ENCODE measurements at places on chromosomes 16 and 17.
A peak's percentile ranks its signal among the peaks of the same experiment; 100 is the strongest.

- peak; percentile 5 for DNase-seq
Measured at GRCh38 chr17:48456589-48456988, 26.6 kb upstream of the SKAP1 start.

DNA sequence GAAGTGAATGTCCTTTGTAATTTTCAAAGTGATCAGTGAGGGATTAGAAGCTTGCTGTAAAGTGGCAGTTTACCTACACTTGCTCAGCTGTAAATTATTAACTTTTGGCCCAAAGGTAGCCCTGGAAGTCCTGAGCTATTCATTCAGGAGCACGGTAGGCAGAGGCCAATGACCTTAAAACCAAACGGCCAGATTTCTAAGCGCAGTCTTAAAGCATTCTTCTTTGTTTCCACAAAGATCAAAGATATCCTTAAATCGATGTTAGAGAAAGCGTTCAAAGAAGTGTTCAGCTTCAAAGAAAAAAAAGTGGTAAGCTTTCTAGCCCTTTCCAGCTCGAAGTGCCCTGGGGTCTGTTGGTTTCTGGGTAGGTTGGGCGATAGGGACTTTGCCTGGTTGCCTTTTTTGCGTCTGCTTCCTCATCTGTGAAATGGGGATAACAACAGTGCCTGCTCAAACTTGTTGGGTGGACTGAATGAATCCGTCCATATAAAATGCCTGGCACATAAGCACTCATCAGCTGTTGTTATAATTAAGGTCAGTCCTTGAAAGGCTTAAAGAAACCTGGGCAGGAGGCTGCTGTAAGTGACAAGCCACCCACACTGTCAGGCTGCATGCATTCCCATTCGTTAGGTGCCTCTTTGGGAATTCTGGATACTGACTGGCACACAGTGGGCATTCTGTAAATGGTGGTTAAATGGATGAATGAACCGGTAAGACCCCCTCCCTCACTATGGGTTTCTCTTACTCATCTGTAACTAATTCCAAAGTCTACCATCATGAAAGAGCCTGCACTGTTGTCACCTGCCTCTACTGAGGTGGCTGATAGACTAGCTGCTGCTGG, 113.2 kb downstream of the PRKCA start:
- no peak for DNase-seq

GRCh38 chr17:8837563-8838075, 29.9 kb downstream of the PIK3R6 start:
- peak; percentile 6 for DNase-seq

DNA sequence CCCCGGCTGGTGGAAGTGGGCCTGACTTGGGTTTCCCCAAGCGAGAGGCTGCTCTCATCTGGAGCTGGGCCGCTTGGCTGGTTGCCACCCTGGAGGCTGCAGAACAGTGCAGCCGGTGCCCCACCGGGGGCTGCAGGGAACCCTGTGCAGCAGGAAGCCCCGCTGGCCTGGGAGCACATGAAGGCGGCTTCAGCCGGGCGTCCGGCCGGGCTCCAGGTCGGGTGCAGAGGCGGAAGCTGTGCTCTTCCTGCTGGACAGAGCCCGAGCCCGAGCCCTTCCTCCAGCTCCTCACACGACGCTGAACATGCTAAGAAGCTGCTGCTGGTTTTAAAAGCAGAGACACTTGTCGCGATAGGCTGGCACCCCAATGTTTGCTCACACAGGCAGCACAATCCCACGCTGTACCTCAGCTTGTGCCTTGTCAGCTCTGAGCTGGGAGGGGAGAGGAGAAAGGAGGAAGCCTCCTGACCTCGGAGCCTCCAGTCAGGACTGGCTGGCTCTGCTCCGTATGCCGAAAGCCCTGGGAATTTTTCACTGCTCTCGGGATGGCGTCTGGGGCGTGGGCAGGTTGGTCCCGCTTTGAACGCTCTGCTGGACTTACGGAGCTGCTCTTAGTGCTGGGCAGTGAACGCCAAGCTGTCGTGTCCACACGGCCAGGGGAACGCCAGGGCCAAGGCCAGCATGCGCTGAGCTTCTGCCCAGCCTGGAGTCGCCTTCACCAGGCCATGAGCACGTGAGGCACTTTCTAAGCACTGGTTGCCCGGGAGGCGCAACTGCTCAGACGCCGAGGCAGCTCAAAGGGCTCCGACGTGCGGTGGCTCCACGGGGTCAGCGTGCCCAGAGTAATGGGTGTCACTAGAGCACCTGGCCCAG, 8.8 kb downstream of the CDK5R1 start:
- peak; percentile 63 for DNase-seq

DNA sequence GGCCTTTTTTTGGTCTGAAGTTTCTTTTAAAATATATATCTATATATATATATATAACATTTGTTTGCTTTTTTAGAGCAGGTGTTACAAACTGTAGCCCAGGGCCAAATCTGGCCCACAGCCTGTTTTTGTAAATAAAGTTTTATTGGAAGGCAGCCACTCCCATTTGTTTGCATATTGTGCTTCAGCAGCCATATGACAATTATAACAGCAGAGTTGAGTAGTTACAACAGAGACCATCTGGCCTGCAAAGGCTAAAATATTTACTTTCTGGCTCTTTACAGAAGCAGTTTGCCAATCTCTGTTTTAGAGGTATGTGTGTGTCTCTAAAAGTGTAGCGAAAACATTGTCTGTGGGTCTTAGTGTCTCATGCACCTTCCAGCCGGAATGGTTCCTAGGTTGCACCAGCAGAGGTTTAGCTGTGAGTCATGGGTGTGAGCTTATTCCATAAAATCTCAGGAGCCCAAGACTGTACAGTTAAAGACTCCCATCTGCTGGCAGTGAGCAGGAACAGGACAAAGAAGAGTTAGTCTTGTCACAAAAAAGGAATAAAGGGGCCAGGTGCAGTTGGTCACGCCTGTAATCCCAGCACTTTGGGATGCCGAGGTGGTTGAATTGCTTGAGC, 23.8 kb downstream of the LCMT1 start:
- peak; percentile 71 for DNase-seq

DNA sequence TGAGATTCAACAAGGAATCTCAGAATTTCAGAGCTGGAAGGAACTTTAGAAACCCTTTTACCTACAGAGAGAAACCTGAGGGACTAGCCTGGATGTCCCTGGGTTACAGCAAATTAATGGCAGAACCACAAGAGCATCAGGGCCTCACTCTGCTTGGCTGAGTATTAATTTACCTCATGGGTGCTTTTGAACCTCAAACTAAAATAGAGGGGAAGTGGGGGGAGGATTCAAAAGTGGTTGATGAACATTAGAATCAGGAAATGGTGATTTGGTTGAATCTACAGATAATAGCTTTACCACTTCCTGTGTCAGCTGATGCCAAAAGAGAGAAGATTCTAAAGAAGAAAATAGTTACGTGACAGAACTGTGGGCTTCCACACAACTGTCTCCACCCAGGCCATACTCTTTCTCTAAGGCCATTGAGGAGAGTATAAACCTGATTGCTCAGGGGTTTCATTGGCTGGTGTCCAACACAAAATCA, 11.3 kb upstream of the SKAP1 start:
- no peak for DNase-seq

DNA sequence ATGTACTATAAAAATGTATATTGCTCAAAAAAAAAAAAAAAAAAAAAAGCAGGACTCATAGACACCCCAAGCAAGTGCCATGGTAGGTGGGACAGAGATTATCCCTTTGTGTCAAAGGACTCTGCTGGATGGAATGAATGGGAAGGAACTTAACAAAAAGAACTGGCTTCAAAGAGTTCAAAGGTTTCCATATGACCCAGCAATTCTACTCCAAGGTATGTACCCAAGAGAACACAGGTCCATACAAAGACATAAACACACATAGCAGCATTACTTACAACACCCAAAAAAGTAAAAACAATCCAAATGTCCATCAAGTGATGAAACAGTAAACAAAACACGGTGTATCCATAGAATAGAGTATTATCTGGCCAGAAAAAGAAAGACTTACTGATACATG, 255.2 kb downstream of the SLC39A11 start:
- DNase-seq, result no peak

DNA sequence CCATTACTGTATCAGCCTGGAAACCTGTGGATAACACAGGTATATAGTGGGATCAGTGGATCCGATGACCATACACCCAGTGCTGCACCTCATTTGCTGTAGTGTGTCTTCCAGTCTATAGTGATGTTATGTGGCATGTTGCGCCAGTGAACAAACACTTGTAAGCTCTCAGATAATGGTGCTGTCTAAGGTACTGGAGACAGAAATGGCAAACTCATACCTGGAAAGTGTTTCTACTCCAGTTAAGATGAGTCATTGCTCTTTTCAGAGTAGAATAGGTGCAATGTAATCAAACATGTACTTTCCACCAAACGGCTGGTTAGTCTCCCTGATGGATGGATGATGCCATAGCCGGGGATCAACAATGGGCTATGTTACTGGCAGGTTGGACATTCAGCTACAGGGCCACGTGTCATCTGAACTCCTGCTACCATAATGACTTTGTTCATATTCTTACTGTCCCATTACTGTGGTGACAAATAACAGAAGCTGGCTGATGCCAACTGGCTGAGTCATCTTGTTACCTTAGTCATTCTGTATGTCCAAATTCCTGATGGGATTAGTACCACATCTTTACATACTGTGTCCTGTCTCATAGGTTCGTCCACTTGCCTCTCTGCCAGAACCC, 6.3 kb downstream of the CCL11 start:
- DNase-seq, result no peak

DNA sequence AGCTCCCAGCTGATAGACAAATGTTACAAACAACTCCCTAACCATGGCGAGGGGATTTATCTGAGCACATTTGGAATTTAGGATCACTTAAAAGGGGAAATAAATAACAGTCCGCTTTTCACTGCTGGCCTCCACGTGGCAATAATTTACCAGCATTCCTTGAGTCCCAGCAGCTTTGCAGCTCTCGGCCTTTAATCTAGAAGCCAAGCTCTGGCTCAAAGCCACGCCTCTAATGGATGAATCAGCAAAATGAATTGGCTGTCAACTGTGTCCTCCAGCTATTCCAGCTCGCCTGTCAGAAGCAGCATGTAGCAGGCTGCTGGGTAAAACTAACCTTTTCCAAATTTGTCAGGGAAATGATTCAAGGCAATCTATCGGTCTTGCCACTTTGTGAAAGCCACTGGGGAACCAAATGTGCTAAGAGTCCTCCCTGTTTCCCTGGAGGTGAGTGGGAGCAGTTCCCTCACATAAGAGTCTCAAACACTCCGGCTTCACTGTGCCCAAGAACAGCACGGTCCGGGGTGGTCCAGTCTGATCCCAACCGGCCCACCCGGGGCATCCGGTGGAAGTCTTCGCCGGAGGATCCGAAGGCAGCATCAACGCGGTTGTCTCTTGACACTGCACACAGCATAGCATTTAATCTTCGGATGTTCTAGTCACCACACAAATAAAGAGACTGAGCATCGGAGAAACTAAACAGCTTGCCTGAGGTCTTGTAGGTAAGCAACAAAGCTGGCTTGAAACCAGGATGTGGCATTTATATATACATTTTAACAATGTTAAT, 143.3 kb downstream of the PARN start:
- DNase-seq, result peak; percentile 95

DNA sequence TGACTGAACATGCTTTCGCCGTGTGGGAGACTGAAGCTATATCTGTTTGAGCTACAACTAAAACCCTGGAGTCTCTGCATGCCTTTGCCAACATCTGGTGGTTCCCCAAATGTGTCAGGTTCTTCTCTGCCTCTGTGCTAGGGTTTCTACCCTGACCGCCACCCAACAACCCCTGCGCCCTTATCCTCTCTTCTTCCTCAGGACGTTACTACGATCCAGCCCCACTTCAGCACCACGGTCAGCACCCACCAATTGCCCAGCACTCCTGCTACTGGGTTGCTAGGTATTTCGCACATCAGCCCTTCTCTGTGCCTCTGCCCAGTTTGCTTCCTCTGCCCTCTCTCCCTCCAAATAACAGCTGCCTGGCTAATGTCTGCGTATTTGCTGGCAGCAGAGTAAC, 106.3 kb upstream of the HSBP1 start:
- DNase-seq, result peak; percentile 68

- DNase-seq, result peak; percentile 96
Measured at GRCh38 chr17:17075125-17075781, 33.0 kb downstream of the MPRIP start.

DNA sequence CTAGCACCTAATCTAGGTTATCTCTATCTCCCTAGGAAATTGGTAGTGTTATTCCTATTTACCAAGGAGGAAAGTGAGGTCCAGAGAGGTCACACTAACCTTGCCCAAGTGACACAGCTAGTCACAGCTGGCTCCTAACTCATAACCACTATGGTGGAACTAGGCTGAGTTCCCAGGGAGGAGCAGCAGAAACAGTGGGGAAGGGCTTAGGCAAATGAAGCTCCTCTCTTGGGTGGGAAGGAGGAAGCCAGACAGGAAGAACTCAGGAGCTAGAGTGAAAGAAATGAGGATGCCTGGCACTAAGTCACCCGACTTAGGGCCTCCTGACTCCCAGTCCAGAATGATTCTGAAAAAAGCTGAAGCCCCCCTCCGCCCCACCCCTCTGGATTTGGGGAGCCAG, 34.5 kb downstream of the PSME3IP1 start:
- DNase-seq, result no peak

- peak; percentile 23 for DNase-seq
Measured at GRCh38 chr16:31200821-31201568, 1.6 kb downstream of the PYCARD start.

GRCh38 chr17:50440172-50440837, 14.3 kb downstream of the ACSF2 start:
- no peak for DNase-seq

Measured in choroid plexus epithelial cell (primary cell).